ENCODE measurements at places on chromosomes 16 and 17.
A peak's percentile ranks its signal among the peaks of the same experiment; 100 is the strongest.

GRCh38 chr17:68441070-68441770, 16.1 kb downstream of the WIPI1 start:
- no peak for DNase-seq

- no peak for DNase-seq
Observed at GRCh38 chr17:74938194-74938950, 2.7 kb downstream of the OTOP3 start.

- DNase-seq, result no peak
Observed at GRCh38 chr17:76000016-76000754, 470 bp upstream of the CDK3 start.

DNA sequence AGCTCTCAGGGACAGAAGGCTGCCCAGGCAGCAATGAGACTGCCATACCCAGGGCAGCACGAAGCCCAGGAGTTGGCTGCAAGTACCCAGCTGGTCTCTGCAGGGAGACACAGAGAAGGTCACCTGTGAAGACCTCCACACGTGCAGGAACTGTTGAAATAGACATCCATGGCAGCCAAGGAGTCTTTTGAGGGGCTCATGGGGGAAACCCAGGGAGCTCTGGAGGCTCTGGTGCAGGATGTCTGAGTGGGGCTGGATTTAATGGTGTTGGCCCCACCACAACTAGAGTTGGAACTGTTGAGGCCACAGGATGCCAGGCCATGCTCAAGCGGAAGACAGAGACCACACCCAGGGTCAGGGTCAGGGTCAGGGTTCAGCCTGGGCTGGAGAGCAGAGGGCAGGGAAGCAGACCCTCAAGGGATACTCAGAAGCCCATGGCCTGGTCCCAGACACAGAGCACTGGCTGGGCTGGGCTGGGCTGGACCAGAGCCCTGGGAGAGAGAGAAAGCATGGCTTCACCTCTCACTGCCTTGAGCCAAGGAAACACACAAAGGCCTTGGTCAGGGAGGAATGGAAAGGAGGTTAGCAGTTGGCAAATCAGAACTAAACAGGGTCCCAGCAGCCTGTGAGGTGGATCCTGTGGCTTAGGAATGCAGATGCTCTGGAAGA, 21.4 kb downstream of the PITPNM3 start:
- DNase-seq, result no peak

DNA sequence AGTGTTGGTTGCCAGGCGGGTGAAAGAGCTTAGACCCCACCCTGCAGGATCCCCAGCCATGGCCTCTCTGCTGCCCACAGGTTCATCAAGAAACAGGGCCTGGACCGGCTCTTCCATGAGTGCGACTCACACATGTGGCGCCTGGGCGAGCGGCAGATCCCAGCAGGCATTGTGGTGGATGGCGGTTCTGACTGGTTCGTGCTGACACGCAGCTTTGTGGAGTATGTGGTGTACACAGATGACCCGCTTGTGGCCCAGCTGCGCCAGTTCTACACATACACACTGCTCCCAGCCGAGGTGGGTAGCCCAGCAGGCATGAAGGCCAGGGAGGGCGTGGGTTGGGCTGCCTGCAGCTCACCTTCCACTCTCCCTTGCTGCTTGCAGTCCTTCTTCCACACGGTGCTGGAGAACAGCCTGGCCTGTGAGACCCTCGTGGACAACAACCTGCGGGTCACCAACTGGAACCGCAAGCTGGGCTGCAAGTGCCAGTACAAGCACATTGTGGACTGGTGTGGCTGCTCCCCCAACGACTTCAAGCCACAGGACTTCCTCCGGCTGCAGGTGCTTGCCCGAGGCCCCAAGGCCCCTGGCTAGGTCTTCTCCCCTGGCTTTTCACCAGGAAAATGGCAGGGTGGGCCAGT, 9.9 kb downstream of the XYLT2 start:
- no peak for DNase-seq

DNA sequence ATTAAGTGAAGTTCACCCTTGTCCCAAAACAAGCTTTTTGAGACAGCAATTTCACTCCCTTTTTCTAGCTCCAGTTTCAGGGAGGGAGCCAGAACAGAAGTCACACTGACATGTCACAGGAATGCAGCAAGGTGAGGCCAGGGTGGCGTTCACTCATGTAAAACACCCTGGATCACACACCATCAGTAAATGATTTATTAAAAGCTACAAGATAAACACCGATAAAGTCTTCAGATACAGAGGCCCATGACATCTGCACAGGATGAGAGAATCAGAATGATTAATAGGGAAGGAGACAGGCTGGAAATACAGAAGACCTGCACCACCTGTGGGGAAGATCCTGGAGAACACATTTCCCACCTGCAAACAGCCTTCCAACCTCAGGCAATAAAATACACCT, 77.5 kb upstream of the DYNLRB2 start:
- DNase-seq, result no peak

GRCh38 chr16:81715358-81716196, 63.5 kb upstream of the PLCG2 start:
- no peak for DNase-seq

DNA sequence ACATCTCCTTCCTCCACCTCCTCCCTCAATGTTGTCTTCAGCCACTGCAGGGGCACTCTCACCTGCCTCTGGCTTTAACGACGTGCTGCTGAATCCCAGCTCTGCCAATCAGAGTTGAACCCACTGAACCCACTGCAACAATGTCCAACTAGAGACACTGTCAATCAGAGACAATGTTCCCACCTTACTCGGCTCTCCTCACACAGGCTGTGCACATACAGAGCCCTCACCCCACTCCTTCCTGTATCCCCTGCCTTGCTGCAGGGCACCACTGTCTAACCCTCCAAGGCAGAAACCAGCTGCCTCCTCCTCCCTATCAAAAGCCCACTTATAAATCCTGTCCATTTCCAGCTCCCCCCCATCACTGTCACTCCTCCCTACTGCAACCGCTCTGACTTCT, 58.7 kb downstream of the ANKRD11 start:
- no peak for DNase-seq

DNA sequence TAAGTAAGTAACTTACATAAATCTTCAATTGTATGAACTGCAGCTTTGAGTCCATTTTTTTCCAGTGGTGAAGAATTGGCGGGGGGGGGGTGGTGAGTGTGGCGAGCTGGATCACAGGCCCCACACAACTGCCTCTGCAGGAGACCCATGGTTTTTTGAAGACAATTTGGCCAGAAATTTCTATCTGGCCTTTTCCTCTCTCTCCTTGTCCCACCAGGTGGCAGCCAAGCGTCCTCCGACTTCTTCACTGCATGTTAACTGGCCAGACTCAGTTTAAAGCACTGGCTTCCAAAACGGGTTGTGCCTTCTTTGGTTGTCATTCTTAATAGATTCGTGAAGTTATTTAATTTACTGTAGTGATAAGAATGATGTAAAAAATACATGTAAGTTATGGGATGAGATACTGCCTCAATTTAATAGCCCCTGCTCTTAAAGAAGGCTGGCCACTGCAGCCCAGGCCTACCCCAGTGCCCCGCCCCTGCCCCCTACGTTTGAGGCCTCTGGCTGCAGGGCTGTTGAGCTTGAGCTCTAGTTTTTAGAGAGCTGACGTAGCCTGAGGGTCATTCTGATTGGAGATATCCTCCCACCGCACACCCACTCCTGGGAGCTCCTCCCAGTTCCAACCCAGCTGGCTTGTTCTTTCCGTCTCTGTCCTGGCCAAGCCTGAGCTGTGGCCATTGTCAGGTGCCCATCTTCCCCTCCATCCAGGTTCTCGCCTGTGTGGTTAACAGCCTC, 36.4 kb downstream of the AKAP1 start:
- DNase-seq, result no peak

- DNase-seq, result no peak
Observed at GRCh38 chr17:33766721-33767120, 473.6 kb upstream of the ASIC2 start.

DNA sequence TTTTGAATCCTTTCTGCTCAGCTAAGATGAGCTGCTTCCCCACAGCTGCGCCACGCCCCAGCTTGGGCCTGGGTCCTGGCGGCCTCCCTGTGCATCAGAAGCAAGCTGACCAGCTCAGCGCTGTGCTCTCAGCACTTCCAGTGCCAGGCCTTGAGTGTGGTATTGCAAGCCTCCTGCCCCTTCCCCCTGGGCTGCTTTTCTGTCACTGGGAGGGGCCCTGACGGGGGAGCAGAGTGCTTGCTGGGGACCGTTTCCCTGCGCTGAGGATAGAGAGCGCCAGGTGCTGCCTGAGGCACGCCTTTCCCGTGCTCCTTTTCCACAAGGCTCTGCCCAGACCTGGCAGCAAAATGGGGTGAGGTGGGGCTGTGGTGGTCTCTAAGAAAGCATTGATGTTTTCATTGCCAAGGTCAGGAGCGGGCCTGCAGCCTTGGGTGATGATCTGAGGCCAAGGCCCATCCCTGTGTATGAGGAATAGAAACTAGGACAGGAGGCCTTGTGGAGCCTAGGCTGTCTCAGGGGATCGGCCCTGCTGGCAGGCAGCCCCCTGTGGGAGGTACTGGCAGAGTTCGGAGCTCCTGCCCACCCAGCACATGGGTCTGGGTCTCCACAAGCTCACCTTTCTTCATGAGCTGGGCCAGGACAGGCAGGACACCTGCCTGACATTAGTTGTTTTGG, 29.7 kb downstream of the POLR3E start:
- DNase-seq, result no peak

- no peak for DNase-seq
Observed at GRCh38 chr17:56863974-56864373, 30.0 kb downstream of the DGKE start.

DNA sequence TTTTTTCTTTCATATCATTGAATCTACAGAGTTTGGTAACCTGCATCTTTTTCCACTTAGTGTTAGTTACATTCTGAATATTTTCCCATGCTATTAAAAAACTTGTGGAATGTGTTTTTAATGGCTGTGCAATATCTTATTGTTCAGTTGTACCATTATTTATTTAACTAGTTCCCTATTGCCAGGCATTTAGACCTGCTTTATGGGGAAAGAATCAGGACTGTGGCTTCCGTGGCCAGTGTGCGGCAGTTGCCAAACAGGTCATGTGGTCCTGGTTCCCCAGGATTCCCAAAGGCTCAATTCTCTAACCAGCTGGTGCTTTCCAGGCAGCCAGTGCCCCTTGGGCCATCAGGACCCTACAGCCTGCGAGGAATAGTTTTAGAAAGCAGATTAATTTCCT, 30.8 kb downstream of the NDEL1 start:
- no peak for DNase-seq

GRCh38 chr17:50299776-50300175, 25.5 kb downstream of the TMEM92 start:
- no peak for DNase-seq

GRCh38 chr16:28923652-28924398, 1.2 kb downstream of the RABEP2 start:
- DNase-seq, result no peak

GRCh38 chr16:15993946-15994665, 44.7 kb downstream of the ABCC1 start:
- DNase-seq, result no peak

DNA sequence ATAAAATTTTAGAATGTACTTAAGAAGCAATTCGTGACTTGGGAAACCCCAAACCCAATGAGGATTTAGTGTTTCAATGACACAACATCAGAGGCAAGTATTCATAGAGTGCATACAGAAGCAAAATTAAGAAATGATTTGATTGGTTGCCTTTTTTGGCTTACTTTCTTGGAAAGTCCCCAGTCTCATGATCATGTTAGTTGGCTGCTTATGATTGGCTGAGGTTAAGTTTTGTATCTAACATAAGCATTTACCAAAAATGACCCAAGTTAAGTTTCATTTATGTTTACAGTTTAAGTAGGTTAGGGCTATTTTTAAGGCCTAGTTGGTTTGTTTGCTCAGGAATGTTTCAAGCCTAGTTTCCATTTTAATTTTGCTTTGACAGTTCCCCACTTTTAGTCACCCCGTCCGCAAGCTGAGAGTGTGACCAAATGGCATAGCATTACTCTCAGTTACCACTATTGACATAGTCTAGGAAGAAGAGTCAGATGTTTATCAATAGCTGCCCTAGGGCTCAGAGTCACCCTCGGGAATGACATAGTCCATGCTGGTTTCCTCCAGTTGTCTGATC, 36.2 kb downstream of the DGKE start:
- no peak for DNase-seq

DNA sequence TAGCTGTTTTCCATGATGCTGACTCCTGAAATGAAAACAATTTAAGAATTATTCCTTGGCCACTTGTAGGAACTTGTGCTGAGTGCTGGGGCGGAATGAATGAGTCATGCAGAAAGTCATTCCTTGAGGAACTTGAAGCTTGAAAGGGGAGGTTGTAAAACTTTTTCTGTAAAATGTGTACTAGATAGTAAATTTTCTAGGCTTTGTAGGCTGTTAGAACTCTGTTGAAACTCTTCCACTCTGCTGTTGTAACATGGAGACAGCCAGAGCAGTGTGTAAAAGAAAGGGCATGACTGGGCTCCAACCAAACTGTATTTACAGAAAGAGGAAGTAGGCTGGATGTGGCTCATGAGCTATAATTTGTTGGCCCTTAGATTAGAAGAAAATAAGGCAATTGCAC, 46.1 kb downstream of the ABCA8 start:
- no peak for DNase-seq

DNA sequence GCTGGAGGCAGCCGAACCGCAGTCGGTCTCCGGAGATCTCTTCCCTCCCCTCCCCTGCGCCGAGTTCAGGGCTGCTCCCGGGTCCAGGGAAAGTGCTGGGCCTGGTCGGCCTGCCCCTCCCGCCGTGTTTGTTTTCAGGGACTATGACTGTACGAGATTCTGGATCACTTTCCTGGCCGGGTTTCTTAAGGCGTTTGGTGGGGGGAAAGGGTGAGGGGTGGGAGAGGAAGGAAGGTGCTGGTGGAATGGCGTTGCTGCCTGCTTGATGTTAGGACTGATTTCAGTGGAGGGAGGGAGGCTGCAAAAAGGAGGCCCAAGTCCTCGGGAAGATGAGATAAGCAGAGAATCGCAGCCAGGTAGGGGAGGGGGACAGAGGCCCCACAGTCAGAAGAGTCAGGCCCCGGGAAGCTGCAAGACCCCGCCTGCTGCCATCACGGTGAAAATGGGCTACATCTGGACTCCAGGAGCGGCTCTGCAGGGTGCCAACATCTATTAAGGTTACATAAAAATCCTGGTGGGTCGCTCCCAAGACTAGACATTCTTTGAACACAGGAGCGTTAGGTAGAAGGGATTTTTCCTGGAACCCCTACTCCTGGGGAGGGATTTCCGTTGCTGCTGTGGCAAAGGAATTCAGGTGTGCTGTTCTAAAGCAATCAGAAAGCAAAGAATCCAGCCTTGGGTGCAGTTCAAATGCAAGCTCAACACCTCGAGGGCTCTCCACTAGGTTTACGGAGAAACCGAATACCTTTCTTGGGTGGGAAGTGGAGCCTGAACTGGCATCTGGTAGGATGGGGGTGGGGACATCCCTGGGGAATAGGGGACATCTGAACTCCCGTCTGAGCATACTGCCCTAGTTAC, 1.2 kb downstream of the ARHGAP44 start:
- DNase-seq, result peak; percentile 15

GRCh38 chr16:4372001-4372577, 441 bp downstream of the VASN start:
- peak; percentile 18 for DNase-seq

Data from left ventricle myocardium inferior (tissue), 1 donor.